Cardiac fibroblast (primary cell): ENCODE measurements at places on chromosomes 12 and 14.

DNA sequence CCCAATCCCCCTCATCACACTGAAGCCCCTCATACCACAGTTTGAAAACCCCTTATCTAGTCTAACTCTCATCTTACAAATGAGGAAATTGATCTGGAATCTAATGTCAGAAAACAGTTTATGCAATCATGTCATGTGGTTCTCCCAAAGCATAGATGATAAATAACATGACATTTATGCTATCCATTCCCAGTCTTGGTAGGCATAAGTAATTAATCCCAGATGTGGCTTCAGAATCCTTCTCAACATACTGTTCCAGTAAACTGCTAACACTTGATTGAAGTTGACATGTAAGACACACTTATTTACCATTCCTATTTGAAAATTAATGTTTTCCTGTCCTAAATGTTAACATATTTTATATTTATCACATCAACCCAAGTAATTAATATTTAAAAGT lies 168.7 kb downstream of the GALC start:
- no peak for DNase-seq

DNA sequence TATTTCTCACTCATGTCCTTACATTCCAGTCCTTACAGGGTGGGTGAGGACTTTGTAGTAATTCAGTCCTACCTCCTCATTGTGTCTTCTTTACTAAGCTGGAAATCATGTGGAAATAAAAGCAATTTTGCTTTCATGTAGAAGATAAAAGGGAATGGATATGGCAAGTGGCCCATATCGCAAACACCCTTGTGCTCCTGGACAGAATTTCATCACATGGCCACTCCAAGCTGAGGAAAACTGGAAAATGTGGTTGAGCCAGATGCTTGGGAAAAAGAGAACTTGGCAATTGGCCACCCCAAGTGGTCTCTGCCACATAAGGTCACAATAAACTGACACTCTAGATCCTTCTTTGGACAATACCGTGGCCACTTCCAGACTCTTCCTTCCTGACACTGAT lies 64.2 kb upstream of the IFNG-AS1 start:
- DNase-seq, result no peak

- DNase-seq, result no peak
Observed at GRCh38 chr14:61766151-61766550, 3.9 kb downstream of the SNAPC1 start.

DNA sequence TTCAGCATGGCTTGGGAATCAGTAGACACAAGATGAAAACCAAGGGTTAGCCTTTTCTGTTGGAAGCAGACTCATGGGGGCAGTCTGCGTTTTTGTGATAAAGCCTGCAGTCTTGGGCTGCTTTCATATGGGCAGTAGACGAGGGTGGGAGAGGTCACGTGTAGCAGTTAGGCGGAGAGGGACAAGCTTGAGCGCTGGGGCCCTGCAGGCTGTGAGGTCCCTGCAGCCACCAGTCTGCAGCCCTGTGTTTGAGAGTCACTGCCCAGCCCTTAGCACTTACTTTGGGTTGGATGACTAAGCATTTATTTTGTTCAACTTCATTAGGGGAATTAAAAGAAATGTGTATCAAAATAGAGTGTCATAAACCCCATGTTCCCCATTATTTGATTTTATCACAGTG lies 37.2 kb downstream of the EP400 start:
- no peak for DNase-seq

GRCh38 chr14:68495101-68496039 lies 297.5 kb downstream of the ZFP36L1 start:
- no peak for DNase-seq

DNA sequence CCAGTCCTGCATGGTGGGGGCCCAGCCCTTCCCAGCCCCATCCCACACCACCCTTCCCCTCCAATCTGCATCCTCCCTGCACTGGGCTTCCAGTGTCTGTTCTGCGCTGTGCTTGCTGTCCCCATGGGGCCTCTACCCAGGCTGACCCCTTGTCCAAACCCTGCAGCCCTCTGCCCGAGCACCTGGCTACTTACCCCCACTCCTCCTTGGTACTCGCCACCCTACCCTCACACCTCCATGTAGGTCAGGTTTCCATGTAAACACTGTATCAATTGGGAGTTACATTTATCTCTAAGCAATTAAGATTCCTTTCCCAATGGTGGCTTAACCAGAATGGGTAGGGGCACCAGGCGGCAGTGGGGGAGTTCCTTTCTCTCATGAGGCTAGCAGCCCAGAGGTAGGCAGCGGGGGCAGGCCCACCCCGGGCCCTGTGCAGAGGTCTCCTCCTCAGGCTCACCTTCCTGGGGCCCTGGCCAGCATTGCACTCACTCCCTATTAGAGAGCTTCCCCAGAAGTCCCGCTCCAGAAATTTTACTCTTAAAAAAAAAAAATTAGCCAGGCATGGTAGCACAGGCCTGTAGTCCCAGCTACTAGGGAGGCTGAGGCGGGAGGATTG lies 76.6 kb upstream of the CCND2 start:
- no peak for DNase-seq

DNA sequence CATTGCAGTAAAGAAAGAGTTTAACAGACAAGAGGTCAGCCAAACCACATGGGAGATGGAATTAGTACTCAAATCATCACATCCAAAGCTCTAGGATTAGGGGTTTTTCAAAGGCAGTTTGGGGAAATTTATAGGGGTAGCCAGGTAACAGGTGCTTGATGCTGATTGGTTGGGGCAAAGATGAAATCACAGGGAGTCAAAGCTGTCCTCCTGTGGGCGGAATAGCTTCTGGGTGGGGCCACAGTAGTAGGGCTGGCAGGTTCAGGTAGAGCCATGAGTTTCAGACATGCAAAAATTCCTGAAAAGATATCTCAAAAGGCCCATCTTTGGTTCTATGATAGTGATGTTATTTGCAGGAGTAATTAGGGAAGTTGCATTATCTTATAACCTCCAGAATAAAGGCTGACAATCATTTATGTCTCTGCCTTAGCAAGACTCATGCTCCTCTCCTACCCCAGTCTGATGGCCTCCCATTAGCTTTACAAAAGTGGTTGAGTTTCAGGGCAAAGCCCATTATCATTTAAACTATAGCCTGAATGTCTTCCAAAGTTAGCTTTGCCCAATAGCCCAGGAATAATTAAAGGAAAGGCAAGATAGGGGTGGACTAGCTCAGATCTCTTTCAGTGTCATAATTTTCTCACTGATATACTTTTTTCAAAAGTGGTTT lies 42.1 kb upstream of the CNTN1 start:
- no peak for DNase-seq

DNA sequence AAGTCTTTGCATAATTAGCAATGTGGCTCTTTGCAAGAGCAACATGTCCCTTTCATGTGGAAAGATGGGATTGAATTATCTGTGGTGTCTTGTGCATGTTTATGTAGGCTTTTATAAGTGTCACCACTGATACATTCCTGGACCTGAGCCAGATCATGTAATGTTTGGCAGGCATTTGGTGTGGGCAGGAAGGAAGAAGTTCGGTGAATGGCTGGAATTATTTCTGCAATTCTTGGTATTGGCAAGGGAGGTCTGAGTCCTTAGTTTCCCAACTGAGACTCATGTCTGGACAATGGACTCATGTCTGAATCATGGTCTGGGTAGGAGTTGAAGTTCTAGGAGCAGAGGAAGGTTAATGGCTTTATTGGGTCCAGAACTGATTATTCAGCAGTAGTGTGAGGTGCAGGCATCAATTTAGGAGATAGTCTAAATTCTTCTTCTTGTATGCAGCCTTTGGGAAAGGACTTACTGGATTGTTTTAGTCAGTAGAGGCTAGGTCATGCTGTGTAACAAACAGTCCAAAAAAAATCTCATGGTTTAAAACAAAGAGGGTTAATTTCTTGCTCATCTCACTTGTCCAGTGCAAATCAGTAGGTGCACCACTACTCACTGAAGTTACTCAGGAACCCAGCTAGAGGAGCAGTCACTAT lies 186.5 kb upstream of the LHX5 start:
- DNase-seq, result peak; percentile 33

GRCh38 chr12:51887476-51888315 lies at the start of gene ANKRD33:
ANKRD33 (plus strand) TSS chr12:51888103; CDS start chr12:51888187, 84 bp downstream.
- peak; percentile 59 for DNase-seq

DNA sequence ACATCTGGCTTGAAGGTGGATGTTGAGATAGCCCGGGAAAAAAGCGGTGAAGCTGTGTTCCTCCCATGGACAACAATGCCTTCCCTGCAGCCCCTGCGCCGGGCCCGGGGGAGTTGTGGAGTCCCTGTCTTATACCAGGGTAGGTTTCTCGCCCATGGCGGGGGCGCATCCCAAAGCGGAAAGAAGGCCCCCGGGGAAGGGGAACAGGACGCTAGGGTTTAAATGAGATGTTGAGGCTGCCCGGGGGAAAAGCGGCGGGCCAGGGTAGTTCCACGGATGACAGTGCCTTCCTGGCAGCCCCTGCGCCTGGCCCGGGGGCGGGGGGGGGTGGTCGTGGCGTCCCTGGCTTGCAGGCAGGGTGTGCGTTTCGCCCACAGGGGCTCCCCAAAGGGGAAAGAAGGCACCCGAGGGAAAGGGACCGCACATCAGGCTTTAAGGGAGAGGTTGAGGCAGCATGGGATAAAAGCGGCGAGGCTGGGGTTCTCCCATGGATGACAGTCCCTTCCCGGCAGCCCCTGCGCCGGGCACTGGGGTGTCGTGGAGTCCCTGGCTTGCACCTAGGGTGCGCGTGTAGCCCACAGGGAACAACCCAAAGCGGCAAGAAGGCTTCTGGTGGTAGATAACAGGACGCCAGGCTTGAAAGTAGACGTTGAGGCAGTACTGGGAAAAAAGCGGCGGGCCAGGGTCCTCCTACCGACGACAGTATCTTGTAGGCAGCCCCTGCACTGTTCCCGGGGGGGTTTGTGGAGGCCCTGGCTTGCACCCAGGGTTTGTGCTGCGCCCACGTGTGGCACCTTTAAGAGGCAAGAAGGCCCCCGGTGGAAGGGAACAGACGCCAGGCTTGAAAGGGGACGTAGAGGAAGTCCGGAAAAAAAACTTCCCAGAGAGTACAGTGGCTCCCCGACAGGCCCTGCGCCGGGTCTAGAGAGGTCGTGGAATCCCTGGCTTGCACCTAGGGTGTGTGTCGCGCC lies 160.8 kb upstream of the ALG10B start:
- no peak for DNase-seq

DNA sequence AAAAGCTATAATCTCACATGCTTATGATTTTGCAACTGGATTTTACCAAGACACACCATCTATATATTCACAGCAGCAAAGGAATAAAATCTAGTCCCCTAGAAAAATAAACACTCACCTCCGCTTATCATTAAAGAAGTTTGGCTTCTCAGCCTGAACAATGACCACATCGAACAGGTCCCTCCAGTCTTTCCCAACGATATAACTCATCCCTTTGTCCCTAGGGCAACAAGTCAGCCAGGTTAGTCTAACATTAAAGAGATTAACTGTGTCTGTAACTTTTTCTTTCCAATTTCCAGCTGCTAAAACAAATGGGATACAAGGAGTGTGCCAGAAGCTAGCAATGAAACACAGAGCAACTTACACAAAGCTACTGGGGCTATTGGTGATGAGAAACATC lies 48.0 kb downstream of the NT5DC3 start:
- DNase-seq, result no peak

DNA sequence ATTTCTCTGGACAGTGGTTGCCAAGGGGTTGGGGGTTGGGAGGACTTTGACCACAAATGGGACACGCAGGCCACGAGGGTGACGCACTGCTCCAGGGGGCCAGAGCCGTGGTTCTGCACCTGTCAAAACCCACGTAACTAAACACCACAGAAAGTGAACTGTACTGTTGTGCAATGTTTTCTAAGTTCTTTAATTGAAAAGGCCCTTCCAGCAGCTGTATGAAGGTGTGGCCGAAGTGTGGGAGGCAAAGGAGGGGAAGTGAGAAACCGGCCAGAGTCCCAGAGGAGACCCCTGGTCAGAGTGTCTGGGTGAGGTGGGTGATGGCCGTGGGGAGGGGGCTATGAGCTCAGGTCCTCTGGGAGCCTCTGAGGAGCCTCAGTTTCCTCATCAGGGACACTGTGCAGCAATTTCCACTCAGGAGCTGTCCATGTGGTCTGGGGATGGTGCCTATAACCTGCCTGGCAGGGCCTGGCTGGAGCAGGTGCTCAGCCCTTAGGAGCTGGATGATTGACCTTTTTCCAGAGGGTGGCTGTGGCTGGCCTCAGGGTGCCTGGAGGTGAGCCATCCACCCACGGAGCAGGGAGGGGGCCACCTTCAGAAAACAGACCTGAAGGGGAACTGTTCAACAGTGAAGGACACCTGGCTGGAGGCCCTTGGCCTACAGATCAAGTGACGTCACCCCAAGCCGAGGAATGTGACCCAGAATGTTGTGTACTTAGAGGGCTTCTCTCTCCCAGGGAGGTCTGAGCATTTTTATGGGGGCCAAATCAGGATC lies 9.8 kb upstream of the BDKRB2 start:
- DNase-seq, result no peak

- DNase-seq, result no peak
Observed at GRCh38 chr14:56959869-56960268, 149.6 kb upstream of the OTX2 start.

GRCh38 chr12:64097366-64098105 lies 124.6 kb downstream of the KICS2 start:
- peak; percentile 41 for DNase-seq

DNA sequence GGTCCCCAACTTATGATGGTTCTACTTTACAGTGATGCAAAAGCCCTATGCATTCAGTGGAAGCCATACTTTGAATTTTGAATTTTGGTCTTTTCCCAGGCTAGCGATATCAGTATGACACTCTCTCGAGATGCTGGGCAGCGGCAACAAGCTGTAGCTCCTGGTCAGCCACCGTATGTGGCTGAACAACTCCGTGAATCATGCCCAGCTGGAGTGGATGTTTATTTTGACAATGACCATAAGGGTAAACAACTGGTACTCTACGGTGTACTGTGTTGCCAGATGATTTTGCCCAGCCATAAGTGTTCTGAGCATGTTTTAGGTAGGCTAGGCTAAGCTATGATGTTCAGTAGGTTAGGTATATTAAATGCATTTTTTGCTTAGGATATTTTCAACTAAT lies 8.2 kb upstream of the ZNF410 start:
- DNase-seq, result no peak

GRCh38 chr14:74589291-74589879 lies 22.7 kb downstream of the LTBP2 start:
- no peak for DNase-seq

DNA sequence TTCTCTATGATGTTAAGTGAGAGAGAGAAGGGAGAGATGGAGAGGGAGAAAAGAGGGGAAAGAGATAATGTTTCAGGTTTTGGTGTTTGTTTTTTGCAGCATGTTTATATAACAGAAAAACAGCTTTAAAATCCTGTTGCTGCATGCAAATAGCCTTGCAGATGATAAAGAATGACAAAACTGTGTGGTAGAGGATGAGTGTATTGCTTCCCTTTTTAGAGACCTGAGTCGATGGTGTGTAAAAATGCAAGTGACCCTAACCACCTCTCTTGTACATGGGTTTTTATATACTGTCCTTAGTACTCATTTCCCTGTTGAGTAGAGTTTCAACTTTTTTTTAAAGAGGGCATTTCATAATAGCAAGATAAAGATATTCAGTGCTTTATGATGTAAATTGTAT lies 249.1 kb downstream of the AKAP6 start:
- DNase-seq, result no peak

DNA sequence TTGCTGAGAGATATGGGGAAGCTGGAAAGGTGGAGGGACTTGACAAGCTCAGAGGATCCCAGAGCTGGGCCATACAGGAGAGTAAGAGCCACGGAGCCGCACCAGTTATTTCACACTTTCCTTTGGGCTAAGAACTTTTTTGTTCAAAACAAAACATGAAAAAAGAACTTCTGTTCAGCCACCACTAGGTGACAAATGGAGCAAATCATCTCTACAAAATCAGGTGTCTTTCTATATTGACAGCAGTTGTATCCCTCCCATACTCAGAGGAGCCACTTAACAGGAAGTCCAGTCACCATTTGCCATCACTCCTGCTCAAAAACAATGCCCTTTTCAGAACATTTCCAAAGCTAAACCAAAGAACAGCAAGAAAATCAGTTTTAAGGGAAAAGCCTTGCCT lies 70.3 kb upstream of the DBX2 start:
- DNase-seq, result no peak
